Right forelimb (tissue), 1 donor: ENCODE measurements at places on chromosomes 1 and 21.

DNA sequence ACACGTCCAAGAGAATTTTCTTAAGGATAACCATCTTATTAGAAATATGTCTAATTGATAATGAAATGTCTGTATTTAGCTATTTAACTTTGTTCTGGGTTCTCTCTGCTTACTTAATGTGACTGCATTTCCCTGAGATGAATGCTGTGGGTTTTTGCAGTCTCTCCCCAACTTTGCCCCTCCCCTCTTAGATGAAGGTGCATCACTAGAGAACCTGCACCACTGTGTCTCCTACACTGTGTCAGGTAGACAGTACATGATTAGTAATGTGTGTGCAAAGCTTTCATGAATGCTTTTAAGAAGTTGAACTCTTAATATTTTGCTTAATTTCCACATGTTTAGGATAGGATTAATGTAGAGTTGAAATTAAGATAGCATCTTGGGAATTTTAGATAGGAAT lies 51.7 kb downstream of the LRRC8D start:
- no peak for DNase-seq

GRCh38 chr1:154157520-154158306 lies 2.8 kb upstream of the NUP210L start:
- DNase-seq = no peak

GRCh38 chr1:110890474-110891196 lies 17.7 kb downstream of the CD53 start:
- DNase-seq = no peak

GRCh38 chr1:204171751-204172178 lies 5.6 kb upstream of the REN start:
- DNase-seq = no peak

- DNase-seq = no peak
These were observed 21.1 kb upstream of the IL22RA1 start for GRCh38 chr1:24164004-24164403.

- DNase-seq = no peak
These were observed 21.2 kb downstream of the IQGAP3 start for GRCh38 chr1:156551066-156551643.

- DNase-seq = no peak
These were observed 646.2 kb downstream of the ADGRL2 start for GRCh38 chr1:82446955-82447354.

- no peak for DNase-seq
These were observed 9.2 kb downstream of the CLDN8 start for GRCh38 chr21:30206551-30207251.
